Aorta (tissue), 5 donors: ENCODE measurements at places on chromosomes 5 and 9. TPM values are rescaled to one million over a fixed set of nuclear protein-coding genes. Genes with fewer than 3 reads are reported as not detected.

The MEGF9 gene
- 15.7 TPM for total RNA-seq

The OR1J2 gene
- total RNA-seq, result not detected

The CER1 gene
- 0.29 TPM for total RNA-seq

The TRPM6 gene
- total RNA-seq, result 1.0 TPM

The JAKMIP2 gene
- total RNA-seq, result 1.9 TPM

The FOXD4L3 gene
- not detected for total RNA-seq

The CFAP77 gene
- not detected for total RNA-seq

The HSPA9 gene
- total RNA-seq, result 139 TPM

GRCh38 chr5:50710838-50711237, 44.4 kb downstream of the PARP8 start:
- H3K27ac ChIP-seq, result no peak overlapping the region
- H3K4me1 ChIP-seq, result no peaks in the 10 kb centered on the region
- H3K27me3 ChIP-seq, result no peaks in the 10 kb centered on the region
- no peaks in the 10 kb centered on the region for H3K36me3 ChIP-seq

- peak within 1 kb of the TSS; percentile 47 for H3K4me3 ChIP-seq
- H3K36me3 ChIP-seq, result no peaks in the 10 kb centered on the region
- no peaks in the 10 kb centered on the region for H3K4me1 ChIP-seq
- peak; percentile 68 for DNase-seq
- no peak within 1 kb of the TSS for H3K27ac ChIP-seq
Observed at GRCh38 chr5:138138949-138139780, at the start of gene NME5. Gene NME5 (minus strand): TSS chr5:138139428. CDS start chr5:138138780, 648 bp downstream.

GRCh38 chr5:84215521-84215920, 169.2 kb downstream of the EDIL3 start:
- no peaks in the 10 kb centered on the region for H3K36me3 ChIP-seq
- no peaks in the 10 kb centered on the region for H3K4me1 ChIP-seq
- no peak for DNase-seq
- no peaks in the 10 kb centered on the region for H3K27me3 ChIP-seq
- no peak overlapping the region for H3K4me3 ChIP-seq

DNA sequence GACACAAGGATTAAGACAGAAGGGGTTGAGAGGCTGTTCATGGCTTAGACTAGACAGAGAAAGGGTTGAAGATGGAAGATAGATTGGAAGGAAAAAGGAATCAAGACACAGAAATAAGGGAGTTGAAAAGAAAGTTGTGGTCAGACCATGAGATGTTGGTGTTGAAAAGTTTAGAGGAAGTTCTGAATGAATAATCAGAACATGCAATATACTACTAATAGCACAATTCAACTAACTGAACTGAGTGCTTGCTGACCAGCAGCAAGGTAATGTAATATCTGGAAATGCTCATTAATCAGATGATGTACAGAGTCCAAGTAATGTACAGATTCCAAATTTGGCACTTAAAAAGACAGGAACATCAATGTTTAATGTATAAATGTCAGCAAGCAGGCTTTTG, 10.6 kb upstream of the NNT start:
- H3K4me1 ChIP-seq, result no peaks in the 10 kb centered on the region
- no peak for DNase-seq
- H3K27ac ChIP-seq, result no peak overlapping the region
- no peak overlapping the region for H3K4me3 ChIP-seq
- H3K36me3 ChIP-seq, result no peaks in the 10 kb centered on the region
- no peaks in the 10 kb centered on the region for H3K27me3 ChIP-seq

GRCh38 chr9:38361473-38361850, 31.0 kb upstream of the ALDH1B1 start:
- no peak overlapping the region for H3K27ac ChIP-seq
- H3K27me3 ChIP-seq, result no peaks in the 10 kb centered on the region
- H3K36me3 ChIP-seq, result no peaks in the 10 kb centered on the region
- no peaks in the 10 kb centered on the region for H3K4me1 ChIP-seq

- no peaks in the 10 kb centered on the region for H3K36me3 ChIP-seq
- H3K27ac ChIP-seq, result no peak overlapping the region
- H3K4me1 ChIP-seq, result no peaks in the 10 kb centered on the region
- no peak for DNase-seq
- no peak overlapping the region for H3K4me3 ChIP-seq
- H3K27me3 ChIP-seq, result peaks cover 2% of the 10 kb centered on the region
Observed at GRCh38 chr5:98109561-98110006, 663.9 kb upstream of the RGMB start.

DNA sequence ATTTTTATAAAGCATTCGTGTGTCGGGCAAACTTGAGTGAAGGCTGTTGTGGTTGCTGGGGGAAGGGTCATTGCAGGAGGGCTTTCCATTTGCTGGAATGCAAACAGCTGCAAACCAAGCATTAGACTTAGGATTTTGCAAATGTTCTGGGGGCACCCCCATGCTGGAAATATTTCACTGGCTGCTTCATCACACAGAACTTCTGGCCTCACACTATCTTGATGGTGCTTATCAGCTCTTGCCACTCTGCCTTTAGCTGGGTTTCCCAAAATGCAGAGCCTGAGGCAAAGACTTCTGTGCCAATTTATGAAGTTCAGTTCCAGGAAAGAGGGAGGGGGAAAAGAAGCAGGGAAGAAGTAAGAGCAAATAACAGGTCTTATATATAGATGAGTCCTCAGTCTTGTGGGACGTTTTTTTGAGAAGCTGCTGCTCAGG, 8.6 kb upstream of the COL15A1 start:
- H3K4me1 ChIP-seq, result no peaks in the 10 kb centered on the region
- DNase-seq, result no peak
- no peaks in the 10 kb centered on the region for H3K36me3 ChIP-seq
- no peaks in the 10 kb centered on the region for H3K27me3 ChIP-seq
- H3K4me3 ChIP-seq, result no peak overlapping the region

DNA sequence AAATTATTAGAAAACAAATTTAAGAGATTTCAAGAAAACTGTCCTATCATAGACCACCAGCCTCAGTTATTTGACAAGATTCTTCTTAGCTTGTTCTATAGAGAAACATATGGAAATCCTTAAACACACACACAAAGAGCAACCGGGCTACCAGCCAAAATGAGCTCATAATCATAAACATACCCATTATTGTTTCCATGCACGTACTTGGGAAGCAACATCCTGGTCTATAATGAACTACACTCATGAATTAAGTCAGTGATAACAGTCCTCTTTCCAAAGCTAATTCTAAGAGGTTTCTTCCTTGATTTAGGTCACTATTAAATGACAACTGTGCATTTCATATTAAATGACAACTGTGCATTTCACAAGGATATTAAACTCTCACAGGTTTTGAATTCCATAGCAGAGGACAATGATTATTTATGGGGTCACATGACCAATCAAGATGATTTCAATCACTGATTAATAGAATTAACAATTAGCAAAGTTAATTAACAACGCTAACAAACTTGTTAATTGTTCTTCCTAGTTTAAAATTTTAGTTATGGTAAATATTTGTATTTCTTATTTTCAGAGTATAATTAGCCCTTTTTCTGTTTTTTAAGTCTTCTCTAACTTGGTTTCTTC, 77.0 kb downstream of the OXCT1 start:
- H3K36me3 ChIP-seq, result no peaks in the 10 kb centered on the region
- no peak overlapping the region for H3K4me3 ChIP-seq
- H3K27ac ChIP-seq, result peak overlapping the region; percentile 67
- no peak for DNase-seq
- H3K4me1 ChIP-seq, result peaks cover 11% of the 10 kb centered on the region
- H3K27me3 ChIP-seq, result no peaks in the 10 kb centered on the region

- no peaks in the 10 kb centered on the region for H3K27me3 ChIP-seq
- no peak overlapping the region for H3K27ac ChIP-seq
- no peak for DNase-seq
- H3K4me3 ChIP-seq, result no peak overlapping the region
Observed at GRCh38 chr9:124964056-124964455, 23.2 kb upstream of the GOLGA1 start.

GRCh38 chr5:177429248-177430040, 3.0 kb downstream of the GRK6 start:
- H3K36me3 ChIP-seq, result no peaks in the 10 kb centered on the region
- H3K27me3 ChIP-seq, result no peaks in the 10 kb centered on the region
- no peaks in the 10 kb centered on the region for H3K4me1 ChIP-seq
- DNase-seq, result peak; percentile 90
- no peak overlapping the region for H3K4me3 ChIP-seq

DNA sequence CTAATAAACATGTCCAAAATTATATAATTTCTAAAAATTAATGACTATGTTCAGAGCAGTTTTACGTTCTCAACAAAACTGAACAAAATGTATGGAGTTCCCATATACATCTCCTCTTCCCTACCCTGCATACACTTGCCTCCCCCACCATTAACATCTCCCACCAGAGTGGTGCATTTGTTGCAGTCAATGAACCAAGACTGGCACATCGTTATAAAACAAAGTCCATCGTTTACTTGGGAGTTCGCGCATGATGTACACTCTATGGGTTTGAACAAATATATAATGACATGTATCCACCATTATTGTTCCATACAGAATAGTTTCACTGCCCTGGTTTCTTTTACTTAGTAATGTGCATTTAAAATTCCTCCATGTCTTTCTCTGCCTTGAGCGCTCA, 130.1 kb downstream of the APBA1 start:
- H3K36me3 ChIP-seq, result no peaks in the 10 kb centered on the region
- no peak overlapping the region for H3K27ac ChIP-seq
- H3K4me3 ChIP-seq, result no peak overlapping the region
- no peaks in the 10 kb centered on the region for H3K4me1 ChIP-seq
- DNase-seq, result no peak

DNA sequence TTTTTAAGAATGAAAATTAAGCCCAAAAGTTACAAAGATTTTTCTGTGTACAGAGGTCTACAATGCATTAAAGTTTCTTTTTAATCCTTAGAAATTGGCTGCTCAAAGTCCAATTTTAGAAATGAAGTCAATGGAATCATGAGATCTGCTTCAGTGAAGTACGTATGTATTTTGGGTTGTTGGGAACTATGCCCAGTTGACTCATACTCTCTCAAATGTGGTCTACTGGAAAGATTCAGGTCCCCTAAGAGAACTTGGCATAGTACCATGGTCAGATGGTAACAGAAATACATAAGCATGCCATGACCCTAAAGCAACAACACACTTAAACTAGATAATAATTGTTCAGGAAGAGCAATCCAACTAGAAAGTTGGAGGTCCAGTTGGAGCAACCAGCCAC, 23.0 kb downstream of the FBLL1 start:
- no peak for DNase-seq
- no peaks in the 10 kb centered on the region for H3K4me1 ChIP-seq
- no peaks in the 10 kb centered on the region for H3K27me3 ChIP-seq

- no peaks in the 10 kb centered on the region for H3K27me3 ChIP-seq
- no peak overlapping the region for H3K27ac ChIP-seq
- DNase-seq, result no peak
- H3K4me3 ChIP-seq, result no peak overlapping the region
- H3K36me3 ChIP-seq, result no peaks in the 10 kb centered on the region
Observed at GRCh38 chr9:83935276-83935935, 14.2 kb upstream of the KIF27 start.

- H3K27me3 ChIP-seq, result no peaks in the 10 kb centered on the region
- no peak overlapping the region for H3K4me3 ChIP-seq
- H3K4me1 ChIP-seq, result no peaks in the 10 kb centered on the region
- no peak for DNase-seq
Observed at GRCh38 chr5:133708331-133708850, 96.0 kb upstream of the FSTL4 start.

DNA sequence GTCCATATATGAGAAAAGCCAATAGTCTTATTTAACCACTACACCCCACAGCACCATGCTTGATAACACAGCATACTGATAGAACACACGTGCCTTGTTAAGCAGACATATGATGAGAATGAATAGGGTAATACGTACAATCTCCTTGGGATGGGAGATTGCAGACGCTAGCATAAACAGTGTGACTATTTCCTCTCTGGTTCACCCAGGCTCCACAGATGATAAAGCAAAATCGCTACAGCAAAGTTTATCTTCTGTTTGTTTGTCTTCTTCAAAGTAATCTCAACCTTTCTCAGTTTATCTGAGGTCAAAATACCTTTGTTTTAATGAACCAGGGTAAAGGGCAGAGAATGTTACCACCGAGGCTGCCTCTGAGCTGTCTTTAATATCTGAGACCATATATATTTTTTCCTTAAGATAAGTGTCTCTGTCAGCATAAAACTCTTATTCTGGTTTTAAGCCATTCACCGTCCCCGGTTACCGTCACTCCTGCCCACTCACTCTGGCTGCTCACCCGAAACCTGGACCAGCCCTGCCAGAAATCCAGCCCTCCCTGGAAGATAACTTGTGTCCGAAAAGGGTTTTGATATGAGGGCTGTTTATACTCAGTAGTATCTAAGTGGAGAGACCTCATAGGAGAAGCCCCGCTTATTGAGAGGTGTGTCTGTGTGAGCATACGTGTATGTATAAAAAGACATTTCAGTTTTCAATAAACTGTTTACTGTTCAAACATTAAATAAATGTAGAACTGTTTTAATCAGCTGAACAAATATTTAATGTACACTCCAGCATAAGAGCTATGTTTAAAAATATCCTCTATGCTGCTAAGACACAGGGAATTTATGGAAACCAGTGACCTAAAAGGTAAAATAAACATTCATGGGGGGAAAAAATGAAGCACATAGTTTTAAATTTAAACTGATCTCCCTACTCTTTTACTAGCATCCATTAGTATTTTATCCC, 465.4 kb downstream of the RASEF start:
- peaks cover 8% of the 10 kb centered on the region for H3K4me1 ChIP-seq
- no peaks in the 10 kb centered on the region for H3K27me3 ChIP-seq
- H3K36me3 ChIP-seq, result no peaks in the 10 kb centered on the region
- DNase-seq, result no peak
- H3K4me3 ChIP-seq, result no peak overlapping the region

DNA sequence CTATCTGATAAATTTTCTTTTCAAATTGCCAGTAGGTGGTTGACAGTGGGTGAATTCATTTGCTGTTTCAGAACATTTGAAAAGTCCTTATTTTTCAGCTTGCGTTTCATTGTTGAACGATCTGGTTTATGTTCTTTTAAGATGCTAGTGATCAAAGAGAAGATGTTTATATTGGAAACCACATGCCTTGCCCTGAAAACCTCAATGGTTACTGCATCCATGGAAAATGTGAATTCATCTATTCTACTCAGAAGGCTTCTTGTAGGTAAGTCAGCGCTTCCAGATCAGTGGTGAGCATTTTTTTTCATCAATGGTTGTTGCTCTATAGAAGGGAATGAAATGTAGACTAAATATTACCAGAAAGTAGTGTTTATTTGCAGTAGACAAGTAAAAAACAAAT, 16.6 kb upstream of the CAVIN4 start:
- no peaks in the 10 kb centered on the region for H3K27me3 ChIP-seq
- no peak overlapping the region for H3K27ac ChIP-seq
- no peak for DNase-seq
- no peak overlapping the region for H3K4me3 ChIP-seq
- H3K4me1 ChIP-seq, result no peaks in the 10 kb centered on the region
- H3K36me3 ChIP-seq, result no peaks in the 10 kb centered on the region

DNA sequence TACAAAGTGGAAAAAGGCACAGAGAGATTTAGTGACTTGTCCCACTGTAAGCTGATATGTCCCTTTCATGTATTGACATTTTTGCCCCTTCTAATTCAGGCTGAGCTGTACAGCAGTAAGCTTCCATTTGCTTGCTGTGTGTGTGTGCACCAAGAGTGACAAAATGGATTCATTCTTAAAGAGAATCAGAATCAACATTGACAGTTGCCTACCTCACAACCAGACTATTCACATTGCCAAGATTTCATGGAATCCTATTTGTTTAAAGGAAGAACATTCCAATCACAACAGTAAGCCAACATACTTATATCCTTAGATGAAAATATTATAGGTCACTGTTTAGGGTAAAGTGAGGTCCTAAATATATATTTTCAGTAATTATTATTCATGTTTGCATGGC, 102.6 kb downstream of the TMEM232 start:
- no peak for DNase-seq
- no peaks in the 10 kb centered on the region for H3K36me3 ChIP-seq
- H3K4me1 ChIP-seq, result no peaks in the 10 kb centered on the region
- H3K27me3 ChIP-seq, result no peaks in the 10 kb centered on the region
- no peak overlapping the region for H3K27ac ChIP-seq
- no peak overlapping the region for H3K4me3 ChIP-seq
